ENCODE measurements at places on chromosomes 12 and 14.

- DNase-seq = no peak
These were observed 626.1 kb upstream of the NOVA1 start for GRCh38 chr14:27223906-27224305.

DNA sequence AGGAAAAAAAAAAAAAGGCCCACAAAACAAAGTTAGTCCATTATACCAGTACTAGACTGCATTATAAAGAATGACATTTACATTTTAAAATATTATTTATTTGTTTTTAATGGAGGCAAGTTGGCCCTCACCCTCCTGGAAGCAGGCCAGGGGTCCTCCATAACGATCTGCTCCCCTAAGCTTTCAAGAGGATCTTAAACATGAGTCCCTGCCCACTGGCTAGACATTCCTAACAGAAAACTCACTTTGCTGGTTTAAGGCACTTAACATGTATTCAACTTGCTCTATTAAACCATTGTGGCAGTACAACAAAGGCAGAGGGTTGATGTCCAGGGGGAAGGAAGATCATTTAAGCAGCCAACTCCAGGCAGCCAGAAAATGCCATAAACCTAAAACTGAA lies 111.4 kb downstream of the STXBP6 start:
- no peak for DNase-seq

DNA sequence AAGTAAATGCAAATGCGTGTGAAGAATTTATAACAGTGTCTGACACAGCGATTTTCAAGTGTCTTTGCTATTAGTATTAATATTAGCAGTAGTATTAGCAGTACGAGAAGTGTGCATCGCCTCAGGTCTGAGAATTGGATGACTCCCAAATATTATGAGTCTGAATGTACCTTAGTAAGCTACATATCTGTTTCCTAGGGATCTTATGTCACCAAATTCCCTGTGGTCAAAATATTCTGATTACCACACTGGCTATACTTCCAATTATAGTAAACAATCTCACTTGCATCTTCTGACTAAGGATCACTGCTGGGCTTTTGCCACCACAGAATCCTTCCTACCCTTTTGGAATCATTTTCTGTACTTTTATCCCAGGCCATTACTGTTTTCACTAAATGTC lies 396.0 kb upstream of the MIS18BP1 start:
- no peak for DNase-seq

DNA sequence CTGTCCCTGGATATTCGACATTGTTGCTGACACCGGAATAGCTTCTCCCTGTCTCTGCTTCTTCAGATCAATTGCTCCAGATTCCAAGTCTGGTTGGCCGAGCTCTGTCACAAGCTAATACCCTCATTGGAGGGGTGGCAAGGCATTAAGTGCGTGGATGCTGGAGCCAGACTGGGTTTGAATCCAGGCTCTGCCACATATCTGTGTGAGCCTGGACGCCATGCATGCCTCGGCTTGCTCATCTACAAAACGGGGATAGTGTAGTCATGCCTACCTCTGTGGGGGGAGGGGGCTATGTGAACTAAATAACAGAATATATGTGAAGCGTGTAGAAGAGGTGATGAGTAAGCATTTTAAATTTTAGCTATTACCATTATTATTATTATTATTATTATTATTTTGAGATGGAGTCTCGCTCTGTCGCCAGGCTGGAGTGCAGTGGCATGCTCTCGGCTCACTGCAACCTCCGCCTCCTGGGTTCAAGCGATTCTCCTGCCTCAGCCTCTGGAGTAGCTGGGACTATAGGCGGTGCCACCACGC lies 97.3 kb downstream of the AACS start:
- no peak for DNase-seq

- no peak for DNase-seq
These were observed 33.9 kb downstream of the TPH2 start for GRCh38 chr12:71972441-71973074.

GRCh38 chr12:19248929-19249602 lies 119.5 kb downstream of the PLEKHA5 start:
- DNase-seq = no peak

DNA sequence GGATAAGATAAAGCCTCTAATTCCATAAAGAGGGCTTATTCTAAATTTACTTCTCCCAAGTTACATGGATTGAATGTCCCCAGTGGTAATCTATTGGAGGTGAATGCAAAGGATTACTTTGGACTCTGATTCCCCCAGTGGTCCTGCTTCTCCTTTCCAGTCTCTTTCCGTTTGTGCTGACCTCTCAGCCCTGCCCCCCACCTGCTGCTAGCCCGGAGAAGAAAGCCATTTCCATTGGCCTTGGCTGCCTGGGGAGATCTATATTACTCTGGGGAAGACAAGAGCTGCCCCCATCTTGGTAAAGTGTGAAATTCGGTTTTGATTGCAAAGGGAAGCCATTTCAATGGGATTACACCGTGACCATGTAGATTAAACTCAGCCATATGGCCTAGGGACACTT lies 13.3 kb downstream of the ASCL1 start:
- no peak for DNase-seq

GRCh38 chr14:52079239-52079959 lies 10.5 kb upstream of the NID2 start:
- no peak for DNase-seq
